Hippocampal formation (tissue), 2 donors: ENCODE measurements at places on chromosomes 13 and 19.
A peak's percentile ranks its signal among the peaks of the same experiment; 100 is the strongest.

- peak; percentile 87 for DNase-seq
Observed at GRCh38 chr19:40420766-40421765, 4.7 kb downstream of the SERTAD1 start.

- DNase-seq = no peak
Observed at GRCh38 chr13:53941588-53942190, 913.1 kb downstream of the OLFM4 start.

- peak; percentile 36 for DNase-seq
Observed at GRCh38 chr13:24274452-24275021, 34.8 kb upstream of the C1QTNF9 start.

- no peak for DNase-seq
Observed at GRCh38 chr13:35256459-35257148, 219.9 kb downstream of the MAB21L1 start.

GRCh38 chr19:14053032-14053431 lies 8.8 kb downstream of the PALM3 start:
- DNase-seq = no peak

GRCh38 chr19:55228015-55228391 lies 560 bp downstream of the TMEM86B start:
- DNase-seq = no peak

GRCh38 chr19:51071095-51071405 lies 6.2 kb upstream of the KLK13 start:
- no peak for DNase-seq

DNA sequence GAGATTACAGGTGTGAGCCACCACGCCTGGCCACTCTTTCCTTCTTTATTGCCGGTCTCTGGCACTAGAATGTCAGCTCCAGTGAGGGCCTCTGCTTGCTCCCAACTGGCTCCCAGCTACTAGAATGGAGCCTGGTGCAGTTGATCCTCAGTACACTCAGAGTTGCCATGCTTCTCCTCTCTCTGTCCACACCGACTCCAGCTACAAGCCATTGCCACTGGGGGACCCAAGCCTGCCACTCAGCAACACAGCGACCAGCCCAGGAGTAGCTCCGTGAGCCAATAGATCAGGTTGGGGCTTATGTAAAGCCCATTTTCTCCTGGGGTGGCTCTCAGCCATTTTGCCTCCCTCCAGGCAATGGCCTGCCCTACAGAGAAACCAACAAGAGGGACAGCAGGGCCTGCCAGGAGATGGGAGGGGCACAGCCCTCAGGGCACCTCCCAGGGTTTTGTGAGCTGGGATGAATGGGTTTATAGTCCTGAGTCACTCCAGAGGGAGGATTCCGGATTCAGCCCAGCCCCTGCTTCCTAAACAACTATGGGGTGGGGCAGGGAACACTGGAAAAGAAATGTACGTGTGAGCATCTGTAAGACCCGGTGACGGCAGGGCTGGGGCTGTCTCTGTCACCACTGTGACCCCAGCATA lies 36.5 kb downstream of the OPA3 start:
- DNase-seq = no peak

GRCh38 chr19:17539238-17540117 lies 16.0 kb upstream of the COLGALT1 start:
- DNase-seq = peak; percentile 63

- DNase-seq = no peak
Observed at GRCh38 chr19:48405850-48406249, 12.4 kb downstream of the GRIN2D start.

GRCh38 chr19:3544742-3545668 lies 6.0 kb downstream of the TEKTIP1 start:
- peak; percentile 92 for DNase-seq

DNA sequence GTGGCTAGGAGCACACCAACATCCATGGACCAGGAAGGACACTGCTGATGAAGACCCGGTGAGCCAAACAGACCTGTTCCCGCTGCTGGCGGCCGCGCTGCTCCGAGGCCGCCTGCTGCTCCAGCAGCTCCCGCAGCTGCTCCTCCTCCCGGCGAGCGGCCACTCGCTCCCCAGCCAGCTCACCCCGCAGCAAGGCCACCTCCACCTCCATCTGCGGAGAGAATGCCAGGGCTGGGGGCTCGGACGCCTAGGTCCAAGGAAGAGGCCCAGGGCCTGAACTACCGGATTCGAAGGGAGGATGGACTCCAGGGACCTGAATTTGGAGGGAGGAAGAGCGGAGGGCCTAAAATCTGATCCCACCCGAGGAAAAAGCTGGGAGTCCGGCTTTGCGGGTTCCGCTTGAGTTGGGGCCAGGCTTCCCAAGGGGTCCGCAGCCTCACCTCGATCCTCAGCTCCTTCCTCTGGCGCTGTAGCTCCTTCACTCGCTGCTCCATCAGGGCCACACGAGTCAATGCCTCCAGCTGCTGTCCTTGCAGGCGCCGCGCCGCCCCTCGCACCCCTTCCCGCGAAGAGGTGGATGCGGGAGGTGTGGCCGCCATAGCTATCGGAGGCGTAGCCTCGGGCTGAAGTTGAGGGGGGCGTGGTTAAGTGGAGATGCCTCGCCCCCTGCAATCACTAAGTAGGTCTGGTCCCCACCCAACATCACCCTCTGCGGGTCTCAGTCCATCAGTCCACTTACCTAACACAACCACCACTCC lies 2.7 kb downstream of the PHLDB3 start:
- no peak for DNase-seq

DNA sequence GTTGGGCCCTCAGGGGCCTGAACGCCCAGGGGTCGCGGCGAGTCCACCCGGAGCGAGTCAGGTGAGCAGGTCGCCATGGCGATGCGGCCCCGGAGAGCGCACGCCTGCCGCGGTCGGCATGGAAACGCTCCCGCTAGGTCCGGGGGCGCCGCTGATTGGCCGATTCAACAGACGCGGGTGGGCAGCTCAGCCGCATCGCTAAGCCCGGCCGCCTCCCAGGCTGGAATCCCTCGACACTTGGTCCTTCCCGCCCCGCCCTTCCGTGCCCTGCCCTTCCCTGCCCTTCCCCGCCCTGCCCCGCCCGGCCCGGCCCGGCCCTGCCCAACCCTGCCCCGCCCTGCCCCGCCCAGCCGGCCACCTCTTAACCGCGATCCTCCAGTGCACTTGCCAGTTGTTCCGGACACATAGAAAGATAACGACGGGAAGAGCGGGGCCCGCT lies at the start of gene CCNA1:
Gene CCNA1 (plus strand): TSS at position 390 of the 439 bp plus-strand sequence. CDS start 562 bp downstream, outside the sequence.
- peak; percentile 10 for DNase-seq

DNA sequence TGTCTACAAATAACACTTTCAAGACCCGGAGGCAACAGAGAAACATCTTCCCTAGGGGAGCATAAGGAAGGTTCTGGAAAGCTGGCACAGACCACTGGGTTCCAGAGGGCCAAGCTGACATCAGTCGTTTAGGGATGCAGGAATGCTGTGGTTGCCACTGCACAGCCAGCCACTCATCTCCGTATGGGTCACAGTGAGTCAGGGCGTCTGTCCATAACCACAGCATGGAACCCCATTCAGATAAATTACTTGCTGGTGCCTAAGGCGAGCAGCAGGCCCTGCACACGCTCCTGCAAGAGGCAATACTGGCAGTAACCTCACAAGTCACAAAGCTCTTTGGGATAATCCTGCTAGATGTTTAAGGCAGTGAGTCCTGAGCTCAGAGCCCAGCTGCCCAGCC lies 140.9 kb upstream of the UBL3 start:
- DNase-seq = no peak

- DNase-seq = peak; percentile 32
Observed at GRCh38 chr13:29539856-29540255, 55.6 kb downstream of the SLC7A1 start.

DNA sequence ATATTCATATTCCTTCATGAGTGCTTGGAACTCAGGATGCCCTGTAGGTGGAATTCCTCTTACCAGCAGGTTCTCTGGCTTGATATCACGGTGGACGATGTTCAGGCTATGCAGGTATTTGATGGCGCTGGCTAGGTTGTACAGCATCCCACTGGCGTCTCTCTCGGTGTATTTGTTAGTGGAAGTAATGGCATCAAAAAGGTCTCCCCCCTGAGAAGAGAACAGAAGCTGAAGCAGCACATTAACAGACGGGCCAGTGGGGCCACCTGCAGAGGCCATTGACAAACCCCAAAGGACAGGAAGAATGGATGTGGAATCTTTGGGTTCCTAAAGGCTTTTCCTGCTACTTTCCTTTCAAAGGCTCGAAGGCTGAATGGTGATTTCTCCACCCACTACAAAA lies 308.5 kb downstream of the DCLK1 start:
- no peak for DNase-seq

GRCh38 chr19:46387713-46388130 lies 25.6 kb downstream of the CCDC8 start:
- DNase-seq = no peak

DNA sequence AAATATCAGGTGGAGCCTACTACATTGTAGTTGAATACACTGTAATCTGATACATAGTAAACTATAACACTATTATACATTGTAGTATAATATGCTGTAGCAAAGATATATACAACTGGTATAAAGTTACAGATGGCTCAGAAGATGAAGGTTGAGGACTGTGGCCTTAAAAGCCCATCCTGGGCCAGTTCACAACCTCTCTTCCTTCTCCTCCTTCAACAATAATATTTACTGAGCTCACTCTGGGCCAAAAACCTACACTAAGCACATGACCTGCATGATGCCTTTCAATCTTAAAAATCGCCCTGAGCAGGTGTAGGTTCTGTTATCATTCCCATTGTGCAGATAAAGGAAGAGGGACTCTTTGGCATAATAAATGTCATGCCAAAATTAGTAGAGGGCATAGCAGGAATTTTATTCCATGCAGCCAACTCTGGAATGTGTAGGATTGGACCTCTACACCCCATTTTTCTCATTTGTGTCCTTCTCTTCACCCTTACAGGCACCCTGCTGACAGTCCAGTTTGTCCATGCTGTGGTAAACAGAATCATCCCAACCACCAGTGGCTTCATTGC lies 14.6 kb upstream of the SIN3B start:
- DNase-seq = no peak

- DNase-seq = no peak
Observed at GRCh38 chr19:8456064-8456463, 11.3 kb downstream of the HNRNPM start.

DNA sequence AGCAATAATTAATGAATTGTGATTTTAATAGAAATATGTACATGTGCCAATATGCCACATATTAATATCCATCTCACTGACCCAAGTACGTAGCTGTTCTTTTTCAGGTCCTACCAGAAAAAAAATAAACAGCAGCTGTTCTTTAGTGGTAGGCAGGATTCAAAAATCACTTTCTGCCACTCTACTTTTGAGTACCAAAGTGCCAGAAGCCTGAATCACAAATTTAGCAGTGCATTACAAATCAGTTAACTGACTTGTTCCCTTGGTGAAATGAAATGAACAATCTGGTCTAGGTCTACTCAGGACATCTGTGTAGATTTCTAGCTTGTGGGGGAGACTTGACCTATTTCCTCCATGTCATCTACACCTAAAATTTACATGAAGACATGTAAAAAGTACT lies 775.5 kb upstream of the GPC6 start:
- DNase-seq = no peak

GRCh38 chr13:87122551-87122950 lies 548.6 kb upstream of the SLITRK5 start:
- DNase-seq = no peak

GRCh38 chr19:33960566-33960965 lies 163.9 kb downstream of the KCTD15 start:
- DNase-seq = no peak

DNA sequence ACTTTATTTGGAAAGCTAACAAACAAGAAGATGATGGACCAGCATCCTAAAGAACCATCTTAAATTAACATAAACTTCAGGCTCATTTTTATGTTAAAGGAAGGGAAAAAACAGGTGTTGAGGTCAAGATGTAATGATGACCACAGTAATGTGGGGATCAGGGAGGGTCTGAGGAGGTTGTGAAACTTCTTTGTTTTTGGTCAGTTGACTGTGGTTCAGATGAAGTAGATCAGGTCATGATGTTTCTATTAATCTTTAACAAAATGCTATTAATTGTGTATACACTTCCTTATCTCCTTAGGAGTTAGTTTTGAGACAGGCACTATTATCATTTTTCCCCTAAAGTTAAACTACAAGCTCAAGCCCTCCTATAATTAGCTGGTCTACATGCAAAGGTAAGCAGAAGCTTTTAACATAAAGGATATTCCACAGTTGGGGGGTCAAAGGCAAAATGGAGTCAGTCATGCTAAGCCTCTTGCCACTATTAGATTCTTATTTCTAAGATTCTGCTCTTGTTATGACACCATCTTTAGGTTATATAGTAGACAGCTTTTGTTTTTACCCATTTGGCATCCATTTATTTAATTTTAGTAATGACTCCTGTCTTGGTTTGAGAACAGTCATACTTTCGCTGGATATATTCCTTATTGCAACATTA lies 800.1 kb upstream of the PCDH9 start:
- no peak for DNase-seq

- no peak for DNase-seq
Observed at GRCh38 chr13:96819375-96819774, 174.9 kb downstream of the OXGR1 start.
